Anterior cingulate cortex (tissue), 58 donors: ENCODE measurements at places on chromosomes 3 and 15.

GRCh38 chr3:13081603-13082360 lies 8.6 kb upstream of the IQSEC1 start:
- DNase-seq, result no peak

DNA sequence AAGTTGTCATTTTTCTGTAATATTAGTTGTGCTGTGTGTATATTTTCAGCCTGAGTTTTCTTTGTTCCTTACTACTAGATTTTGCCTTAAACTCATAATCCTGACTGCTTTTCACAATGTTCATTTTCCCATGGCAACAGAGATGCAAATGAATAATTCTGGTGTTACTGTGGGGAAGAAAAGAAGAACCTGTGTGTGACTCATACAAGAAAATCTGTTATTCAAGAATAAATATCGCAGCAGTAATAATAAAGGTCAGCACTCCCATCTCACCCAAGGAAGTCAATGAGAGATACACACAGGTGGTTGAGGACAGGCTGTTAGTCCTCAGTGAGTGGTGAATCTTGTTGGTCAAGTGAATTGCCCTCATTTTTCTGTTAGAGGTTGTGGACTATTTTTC lies 656.6 kb upstream of the NAALADL2 start:
- no peak for DNase-seq

- no peak for DNase-seq
Measured at GRCh38 chr15:98724048-98724447, 75.7 kb downstream of the IGF1R start.

- no peak for DNase-seq
Measured at GRCh38 chr3:73280746-73281145, 219.3 kb downstream of the EBLN2 start.

- no peak for DNase-seq
Measured at GRCh38 chr3:79362571-79363270, 405.1 kb downstream of the ROBO1 start.

DNA sequence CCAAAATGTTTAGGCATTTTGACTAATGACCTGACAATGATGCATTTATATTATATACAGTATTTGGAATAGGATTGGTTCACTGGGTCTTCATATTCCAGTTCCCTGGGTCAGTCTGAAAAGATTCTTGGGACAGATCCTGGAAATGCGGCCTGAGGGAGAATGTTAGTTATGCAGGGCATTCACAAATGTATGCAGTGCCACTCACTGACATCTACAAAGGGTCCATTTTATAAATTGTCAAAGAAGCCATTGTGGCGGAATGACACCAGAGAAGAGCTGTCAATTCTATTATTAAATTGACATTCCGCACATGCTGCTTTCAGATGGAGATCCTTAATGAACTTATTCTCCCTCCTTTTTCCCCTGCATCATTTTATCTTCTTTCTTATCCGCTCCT lies 176.6 kb downstream of the VGLL3 start:
- DNase-seq, result peak; percentile 8

- no peak for DNase-seq
Measured at GRCh38 chr3:141795276-141795675, 32.1 kb downstream of the GRK7 start.

- no peak for DNase-seq
Measured at GRCh38 chr3:45547764-45548680, 46.5 kb upstream of the LIMD1 start.

DNA sequence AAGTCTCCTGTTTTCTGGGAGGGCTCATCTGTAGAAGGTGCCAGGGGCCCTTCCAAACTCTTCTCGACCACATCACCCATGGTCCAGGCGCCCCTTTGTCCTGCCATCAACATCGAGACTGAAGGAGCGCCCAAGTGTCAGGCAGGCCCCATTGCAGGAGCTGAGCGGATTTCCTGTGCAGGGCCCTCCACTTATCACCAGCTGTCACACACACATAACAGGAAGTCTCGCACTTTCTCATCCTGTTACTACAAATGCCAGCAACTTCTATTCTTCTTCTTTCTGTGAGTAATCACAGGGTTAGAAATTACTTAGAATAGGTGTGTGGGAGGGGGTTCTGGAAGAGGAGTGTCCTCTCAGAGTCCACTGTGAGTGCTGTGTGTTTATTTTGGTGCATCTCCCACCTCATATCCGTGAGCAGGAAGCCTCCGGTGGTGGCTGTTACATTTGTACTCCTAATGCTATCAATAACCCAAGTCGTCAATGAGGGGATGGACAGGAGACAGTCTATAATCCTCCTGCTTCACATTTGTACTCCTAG lies at the start of gene KLHL6:
Gene KLHL6, minus strand, starts transcription at position 166 of the 541 bp plus-strand sequence. Its CDS starts 53 bp downstream, at position 113.
- no peak for DNase-seq

GRCh38 chr15:43489191-43489590 lies 3.8 kb downstream of the TP53BP1 start:
- no peak for DNase-seq

DNA sequence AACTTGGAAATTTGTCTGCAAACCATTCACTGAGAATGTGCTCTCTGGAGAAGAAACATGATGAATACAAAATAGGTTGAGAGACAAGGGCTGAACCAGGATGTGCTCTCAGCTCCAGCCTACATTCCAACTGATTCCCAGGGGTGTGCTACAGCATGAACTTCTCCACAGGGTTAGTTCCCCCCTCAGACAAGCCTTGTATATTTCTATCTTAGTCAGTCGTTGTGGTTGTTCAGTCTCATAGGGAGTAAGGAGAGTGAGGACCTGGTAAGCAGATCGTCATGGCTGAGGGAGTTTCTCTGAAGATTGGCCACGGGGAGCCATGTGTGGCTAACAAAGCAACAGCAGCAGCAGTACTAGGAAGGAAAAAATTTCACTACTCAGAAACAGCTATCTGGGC lies 919.7 kb upstream of the CADM2 start:
- no peak for DNase-seq

GRCh38 chr3:71142441-71143161 lies 440.9 kb downstream of the FOXP1 start:
- DNase-seq, result no peak

DNA sequence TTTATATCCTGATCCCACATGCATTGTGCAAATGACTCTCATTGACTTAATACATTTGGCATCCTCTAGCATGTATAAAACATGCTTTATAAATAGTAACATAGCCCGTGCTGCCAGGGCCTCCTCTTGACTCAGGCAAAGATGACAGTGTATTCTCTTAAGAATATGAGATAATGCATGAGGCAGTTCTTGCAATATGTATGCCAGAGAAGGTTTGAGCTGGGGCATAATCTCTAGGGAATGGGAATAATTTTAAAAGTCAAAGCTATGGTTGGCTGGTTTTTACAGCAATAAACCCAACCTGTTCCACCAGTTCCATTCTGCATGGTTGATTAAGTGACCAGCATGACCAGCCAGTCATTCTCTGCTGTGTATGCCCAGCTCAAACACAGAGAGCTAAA lies 179.0 kb upstream of the PFN2 start:
- DNase-seq, result no peak

- DNase-seq, result no peak
Measured at GRCh38 chr3:53083521-53083920, 37.6 kb upstream of the SFMBT1 start.

DNA sequence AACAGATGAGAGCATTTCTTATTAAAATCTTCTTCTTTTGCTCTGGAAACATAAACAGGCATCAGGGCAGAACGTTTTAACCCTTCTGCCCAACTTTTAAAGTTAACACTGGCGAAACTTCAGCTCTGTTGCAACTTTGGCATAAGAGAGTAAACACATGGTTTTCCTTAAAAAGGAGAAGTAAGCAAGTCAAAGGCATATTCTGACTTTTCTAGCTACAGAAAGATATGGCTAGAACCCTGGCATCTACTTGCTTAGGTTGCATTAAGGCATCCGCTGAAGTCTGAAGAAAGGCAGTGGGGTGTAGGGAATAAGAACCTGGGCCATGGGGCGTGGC lies 13.3 kb upstream of the IL16 start:
- no peak for DNase-seq

DNA sequence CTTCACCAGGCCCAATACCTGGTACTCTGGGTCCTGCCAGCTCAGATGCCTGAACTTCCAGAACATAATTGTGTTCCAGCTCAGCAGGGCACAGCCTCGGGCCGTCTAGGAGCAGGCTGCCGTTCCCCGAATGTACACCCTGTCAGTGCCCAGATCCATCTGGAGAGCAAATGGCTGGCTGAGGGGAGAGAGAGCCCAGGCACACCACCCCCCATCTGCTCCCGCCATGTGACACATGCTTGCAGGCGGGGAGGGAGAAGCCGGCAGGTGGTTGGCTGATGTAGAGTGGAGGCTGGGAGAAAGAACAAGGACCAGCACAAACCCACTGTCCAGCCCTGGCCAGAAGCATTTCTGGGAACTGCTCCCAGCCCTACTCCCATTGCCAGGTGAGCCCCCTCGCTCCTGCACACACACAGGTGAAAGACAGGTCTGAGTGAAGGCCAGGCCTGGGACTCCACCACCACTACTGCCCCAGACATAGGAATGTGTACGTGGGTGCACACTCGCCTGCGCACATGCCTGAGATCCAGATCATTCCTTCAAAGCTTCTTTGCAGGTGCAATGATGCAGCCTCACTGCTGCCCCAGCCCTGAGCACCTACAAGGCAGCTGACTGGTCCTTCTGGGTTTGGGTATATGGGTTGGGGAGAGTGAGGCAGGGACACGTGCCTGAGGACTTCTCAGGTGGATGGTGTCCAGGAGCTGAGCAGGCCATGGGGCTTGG lies 53.5 kb downstream of the SEMA5B start:
- DNase-seq, result peak; percentile 29

DNA sequence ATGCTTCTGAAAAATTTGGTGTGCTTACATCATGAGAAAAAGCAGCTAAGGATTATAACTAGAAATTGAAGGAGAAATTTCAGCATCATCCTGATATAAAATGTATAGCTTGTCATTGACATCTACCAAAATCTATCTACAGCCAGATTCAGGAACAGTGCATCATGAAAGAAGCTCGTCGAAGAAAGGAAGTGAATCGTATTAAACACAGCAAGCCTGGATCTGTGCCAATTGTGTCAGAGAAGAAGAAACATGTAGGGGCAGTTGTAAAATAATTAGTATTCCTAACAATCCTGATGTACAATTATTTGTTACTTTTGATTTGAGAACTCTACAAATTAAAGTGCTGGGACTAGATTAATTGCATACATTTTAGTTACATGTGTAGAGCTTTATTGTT lies 37.2 kb downstream of the AP4E1 start:
- no peak for DNase-seq

GRCh38 chr3:119898478-119899191 lies 116.7 kb downstream of the NR1I2 start:
- DNase-seq, result no peak

DNA sequence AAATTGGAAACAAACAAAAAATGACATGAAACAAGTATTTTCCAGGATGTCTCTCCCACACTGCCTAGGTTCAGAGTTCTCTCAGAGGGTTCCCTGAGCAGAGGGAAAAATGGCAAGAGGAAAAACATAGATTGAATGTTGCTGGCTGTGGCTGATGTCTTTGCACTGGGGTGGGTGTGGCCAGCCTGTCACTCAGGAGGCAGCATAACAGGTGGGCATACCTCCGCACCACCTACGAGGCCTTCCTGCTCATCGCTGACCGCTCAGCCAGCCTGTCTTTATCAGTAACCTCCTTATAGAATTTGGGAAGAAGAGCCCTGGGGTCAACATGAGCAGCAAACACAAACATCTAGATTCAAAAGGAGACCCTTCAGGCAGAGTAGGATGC lies 216.6 kb upstream of the UMPS start:
- no peak for DNase-seq

- DNase-seq, result no peak
Measured at GRCh38 chr3:47732143-47732542, 49.5 kb downstream of the SMARCC1 start.

- DNase-seq, result no peak
Measured at GRCh38 chr3:152865668-152866245, 30.8 kb downstream of the P2RY1 start.

- DNase-seq, result no peak
Measured at GRCh38 chr3:52094571-52095485, 38.5 kb upstream of the DUSP7 start.

DNA sequence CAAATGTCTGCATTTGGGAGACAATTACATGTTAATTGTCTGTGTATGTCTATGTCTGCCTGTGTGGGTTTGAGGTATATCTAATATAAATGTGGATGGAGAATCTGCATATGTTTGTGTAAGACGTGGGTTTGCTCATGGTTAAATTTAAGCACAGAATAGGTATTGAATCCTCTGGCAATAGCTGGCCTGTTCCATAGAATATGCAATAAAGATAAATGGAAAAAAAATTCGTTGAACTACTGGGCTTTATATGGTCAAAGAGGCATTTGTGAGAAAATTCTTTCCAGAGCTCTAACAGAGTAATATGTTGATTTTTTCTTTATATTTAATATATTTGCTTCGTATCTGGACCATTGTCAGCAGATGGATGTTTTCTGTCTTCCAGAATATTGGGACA lies 1.4 kb downstream of the VPS8 start:
- DNase-seq, result no peak

DNA sequence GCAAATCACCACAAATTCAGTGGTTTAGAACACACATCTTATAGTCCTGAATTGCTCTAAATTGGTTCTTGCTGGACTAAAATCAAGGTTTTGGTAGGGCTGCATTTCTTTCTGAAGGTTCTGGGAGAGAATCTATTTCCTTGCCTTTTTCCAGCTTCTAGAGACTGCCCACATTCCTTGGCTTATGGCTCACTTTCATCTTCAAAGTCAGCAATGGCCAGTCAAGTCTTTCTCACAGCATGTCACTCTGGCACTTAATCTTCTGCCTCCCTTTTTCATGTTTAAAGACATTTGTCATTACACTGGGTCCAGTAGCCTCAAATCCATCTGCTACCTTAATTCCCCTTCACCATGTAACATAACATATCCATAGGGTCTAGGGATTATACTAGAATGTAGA lies 149.0 kb downstream of the NEK10 start:
- DNase-seq, result no peak

GRCh38 chr3:146222204-146223046 lies 28.5 kb downstream of the PLSCR4 start:
- DNase-seq, result no peak

- DNase-seq, result no peak
Measured at GRCh38 chr15:90611157-90611556, 81.4 kb downstream of the CRTC3 start.
